ENCODE measurements at places on chromosomes 7 and 10.
A peak's percentile ranks its signal among the peaks of the same experiment; 100 is the strongest.

- no peak for DNase-seq
These were observed 66.4 kb upstream of the ZNF438 start for GRCh38 chr10:31098046-31098445.

- DNase-seq: no peak
These were observed 77.3 kb downstream of the LRRN3 start for GRCh38 chr7:111168182-111168581.

- DNase-seq: no peak
These were observed 458.3 kb downstream of the PLXDC2 start for GRCh38 chr10:20274571-20274970.

DNA sequence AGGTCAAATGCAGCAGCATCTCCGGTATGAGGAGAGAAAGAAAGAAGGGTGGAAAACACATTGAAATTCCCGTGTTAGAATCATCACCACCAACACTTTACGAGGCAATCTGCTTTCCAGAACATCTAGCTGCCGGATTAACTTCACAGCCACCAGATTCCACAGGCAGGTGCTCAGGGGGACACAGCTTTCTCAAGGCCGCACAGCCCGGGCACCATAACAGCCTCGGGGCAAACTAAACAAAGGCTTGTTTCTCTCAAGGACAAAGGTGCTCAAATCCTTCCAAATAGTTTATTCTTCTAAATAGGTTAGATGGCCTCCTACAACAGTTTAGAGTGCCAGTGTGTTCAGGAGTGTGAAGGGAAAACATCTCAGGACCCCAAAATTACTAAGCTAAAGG lies 156.3 kb downstream of the DIP2C start:
- no peak for DNase-seq

- no peak for DNase-seq
These were observed 78.1 kb upstream of the NRBF2 start for GRCh38 chr10:63054889-63055611.

GRCh38 chr10:44126291-44126717 lies 258.6 kb downstream of the CXCL12 start:
- DNase-seq: no peak

- DNase-seq: no peak
These were observed 12.8 kb upstream of the PROSER2 start for GRCh38 chr10:11810313-11810766.

GRCh38 chr7:149454006-149454405 lies 6.9 kb downstream of the ZNF777 start:
- no peak for DNase-seq

DNA sequence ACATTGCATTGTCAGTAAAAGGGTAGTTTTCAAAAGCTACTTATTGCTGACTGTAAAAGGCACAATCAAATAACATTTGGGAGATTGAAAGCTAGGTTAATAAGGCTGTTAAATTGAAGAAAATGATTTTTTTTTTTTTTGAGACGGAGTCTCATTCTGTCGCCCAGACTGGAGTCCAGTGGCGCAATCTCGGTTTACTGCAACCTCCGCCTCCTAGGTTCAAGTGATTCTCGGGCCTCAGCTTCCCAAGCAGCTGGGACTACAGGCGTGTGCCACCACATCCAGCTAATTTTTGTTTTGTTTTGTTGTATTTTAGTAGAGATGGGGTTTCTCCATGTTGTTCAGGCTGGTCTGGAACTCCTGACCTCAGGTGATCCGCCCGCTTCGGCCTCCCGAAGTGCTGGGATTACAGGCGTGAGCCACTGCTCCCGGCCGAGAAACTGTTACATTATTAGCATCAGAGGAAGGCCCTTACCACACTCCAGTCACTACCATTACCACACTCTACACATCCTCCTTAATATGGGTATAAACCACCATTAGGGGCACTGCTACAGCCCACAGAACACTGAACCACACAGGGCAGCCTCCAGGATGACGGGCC lies 1.0 kb downstream of the CYP51A1 start:
- no peak for DNase-seq

GRCh38 chr7:89477991-89478390 lies 676.3 kb upstream of the STEAP1 start:
- DNase-seq: no peak

DNA sequence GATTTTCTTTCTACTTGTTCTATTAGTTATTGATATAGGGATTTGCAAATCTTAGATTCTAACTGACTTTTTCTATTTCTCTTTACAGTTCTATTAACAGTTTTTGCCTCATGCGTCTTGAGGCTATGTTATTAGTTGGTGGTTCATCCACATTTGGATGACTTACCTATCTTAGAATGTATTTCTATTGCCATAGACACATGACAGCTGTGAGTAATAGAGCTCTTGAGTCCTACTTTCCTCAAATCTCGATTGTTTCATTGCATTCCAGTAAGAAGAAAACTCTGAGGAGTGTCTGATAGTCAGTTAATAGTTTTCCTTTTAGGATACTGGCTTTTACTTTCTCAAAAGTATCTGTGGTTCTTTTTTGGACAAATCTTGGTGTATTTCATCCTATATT lies 241.4 kb upstream of the ZNF32 start:
- DNase-seq: no peak

GRCh38 chr7:136312592-136312991 lies 335.4 kb upstream of the MTPN start:
- no peak for DNase-seq

- no peak for DNase-seq
These were observed 36.6 kb downstream of the DNMBP start for GRCh38 chr10:99973190-99973589.

DNA sequence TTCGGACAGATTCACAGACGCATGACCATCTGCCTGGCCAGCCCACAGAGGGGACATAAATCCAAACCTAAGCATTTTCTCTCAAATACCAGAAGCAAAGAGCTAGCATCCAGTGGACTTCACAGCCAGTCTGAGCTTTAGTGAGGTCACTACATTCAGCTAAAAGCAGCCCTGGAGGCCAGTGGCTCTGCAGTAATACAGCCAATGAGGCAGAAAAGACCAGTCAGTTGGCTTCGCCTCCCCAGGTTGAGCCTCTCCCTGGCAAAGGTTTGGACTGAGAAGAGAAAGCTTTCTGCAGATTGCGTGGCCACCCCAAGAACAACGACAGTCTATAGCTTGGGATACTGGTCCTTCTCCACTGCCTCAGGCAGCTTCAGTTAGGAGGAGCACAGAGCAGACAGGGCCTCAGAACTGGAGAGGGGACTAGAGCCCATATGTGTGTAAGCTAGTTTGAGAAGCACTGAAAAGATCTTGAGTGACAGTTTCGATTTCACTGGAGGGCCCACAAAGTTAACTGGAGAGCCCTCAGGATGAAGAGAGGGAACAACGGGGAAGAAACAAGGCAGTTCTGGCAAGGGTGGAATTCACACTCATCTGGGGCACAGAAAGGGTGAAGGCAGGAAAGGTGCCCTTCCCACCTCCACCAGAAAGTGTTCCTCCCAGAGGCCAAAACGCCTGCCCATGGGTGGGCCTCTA lies 3.8 kb downstream of the WDR91 start:
- no peak for DNase-seq

GRCh38 chr10:23742368-23742767 lies 303.5 kb downstream of the OTUD1 start:
- no peak for DNase-seq

DNA sequence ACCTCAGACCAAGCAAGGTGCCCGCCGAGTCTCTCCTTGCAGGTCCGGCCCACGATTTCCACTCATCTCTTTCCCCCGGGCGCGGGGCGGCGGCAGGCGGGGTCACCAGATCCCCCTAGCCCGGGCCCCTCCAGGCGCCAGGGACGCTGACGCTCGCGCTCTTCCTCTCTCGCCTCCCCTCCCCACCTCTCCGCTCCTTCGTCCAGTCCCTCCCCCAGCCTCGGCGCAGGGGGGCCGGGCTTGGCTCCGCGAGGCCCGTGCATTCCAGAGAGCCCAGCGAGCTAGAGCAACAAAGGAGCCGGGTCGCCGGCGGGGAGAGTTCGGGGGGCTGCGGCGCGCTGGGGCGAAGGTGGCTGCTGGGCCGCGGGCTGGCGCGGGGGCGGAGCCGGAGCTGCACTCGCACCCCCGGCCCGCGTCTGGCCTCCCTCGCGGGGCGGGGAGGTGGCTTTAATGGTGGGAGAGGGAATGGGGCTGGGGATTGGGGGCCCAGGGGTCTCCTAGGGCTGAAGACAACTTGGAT lies at the start of gene SMO:
SMO (plus strand) TSS at position 262 of the 520 bp plus-strand sequence. CDS start 519 bp downstream, outside the sequence.
- DNase-seq: no peak

DNA sequence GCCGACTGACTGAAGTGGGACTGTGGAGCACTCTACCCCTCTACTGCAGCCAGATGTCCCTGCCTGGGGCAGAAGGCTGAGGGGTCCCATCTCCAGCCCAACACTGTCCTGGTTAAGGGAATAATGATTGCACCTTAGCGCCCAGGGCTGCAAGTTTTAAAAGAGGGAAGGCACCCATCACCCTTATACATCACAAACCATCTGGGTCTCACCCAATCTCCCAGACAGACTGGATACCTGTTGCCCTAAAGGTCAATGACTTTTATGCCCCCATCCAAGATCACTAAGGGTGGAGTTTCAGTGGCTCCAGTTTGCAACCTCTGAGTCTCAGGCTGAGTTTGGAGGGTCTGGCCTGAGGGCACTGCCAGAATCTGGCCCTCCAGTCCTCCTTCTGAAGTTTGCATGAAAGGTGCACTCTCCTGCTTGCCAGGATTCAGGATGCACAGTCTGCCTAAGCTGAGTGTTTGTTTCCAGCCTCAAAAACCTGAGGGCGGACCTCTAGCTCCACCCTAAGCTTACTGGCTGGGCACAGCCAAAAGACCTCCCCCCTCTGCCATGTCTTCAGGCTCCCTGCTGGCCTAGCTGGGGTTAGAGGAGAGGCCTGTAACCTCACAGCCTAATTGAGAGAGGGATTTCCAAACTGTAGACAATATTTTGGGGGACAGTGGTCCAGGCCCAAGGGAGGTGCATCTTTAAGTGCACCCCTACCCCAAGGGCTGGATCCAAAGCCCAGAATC lies 2.5 kb upstream of the EMX2 start:
- DNase-seq: no peak

GRCh38 chr7:64541438-64542359 lies 21.2 kb downstream of the ZNF680 start:
- DNase-seq: peak; percentile 8

DNA sequence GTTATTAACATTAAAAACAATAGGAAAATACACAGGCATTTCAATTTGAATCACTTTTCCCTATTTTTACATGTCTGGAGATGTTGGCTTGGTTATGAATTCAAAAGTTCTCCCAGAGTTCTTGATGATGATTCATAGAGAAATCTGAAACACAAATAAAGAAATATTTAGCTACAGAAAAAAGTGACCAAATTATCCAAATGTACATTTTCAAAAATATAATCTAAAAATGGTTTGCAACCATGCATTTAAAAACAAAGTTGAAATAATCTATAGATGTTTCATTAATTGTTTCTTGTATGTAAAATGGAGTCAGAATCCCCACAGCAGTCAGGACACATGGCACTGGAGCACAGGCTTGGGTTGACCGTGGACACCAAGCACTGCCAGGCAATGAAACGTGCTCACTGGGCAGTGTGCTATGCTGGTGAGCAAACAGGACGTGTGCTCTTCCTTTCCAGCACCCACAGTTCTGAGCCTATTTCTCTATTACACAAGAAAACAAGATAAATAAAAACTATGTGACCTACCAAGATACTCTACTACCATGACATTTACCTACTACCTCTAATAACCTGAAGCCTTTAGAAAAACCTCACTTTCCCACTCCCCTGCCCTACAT lies 44.1 kb upstream of the PTPRN2 start:
- no peak for DNase-seq

GRCh38 chr10:101643546-101643945 lies 51.4 kb downstream of the FBXW4 start:
- no peak for DNase-seq

- no peak for DNase-seq
These were observed 7.6 kb downstream of the SERPINE1 start for GRCh38 chr7:101134399-101134980.

DNA sequence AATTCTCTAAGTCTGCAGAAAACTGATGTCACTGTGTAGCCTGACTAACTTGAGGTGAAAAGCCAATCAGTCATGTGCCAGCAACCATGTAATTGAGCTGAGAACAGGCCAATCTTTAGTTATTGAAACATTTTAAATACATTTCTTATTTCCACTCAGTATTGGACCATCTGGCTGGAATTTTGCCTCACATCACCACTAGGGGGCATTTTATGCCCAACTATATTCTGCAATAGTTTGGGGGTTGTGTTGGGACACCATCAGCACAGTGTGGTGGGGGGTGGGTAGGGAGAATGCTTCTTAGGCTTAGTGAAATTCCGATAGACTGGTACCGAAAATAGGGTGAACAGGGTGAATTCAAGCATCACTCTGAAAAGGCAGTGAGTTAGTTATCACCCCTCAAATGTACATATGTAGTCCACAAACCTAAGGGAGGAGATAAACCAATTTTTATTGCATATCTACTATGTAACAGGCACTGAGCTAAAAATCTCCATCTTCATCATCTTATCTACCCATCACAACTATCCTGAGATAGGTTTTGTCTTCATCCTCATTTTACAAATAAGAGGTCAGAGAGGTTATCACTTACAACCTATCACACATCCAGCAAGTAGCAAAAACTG lies 17.8 kb downstream of the NPSR1 start:
- DNase-seq: peak; percentile 27

DNA sequence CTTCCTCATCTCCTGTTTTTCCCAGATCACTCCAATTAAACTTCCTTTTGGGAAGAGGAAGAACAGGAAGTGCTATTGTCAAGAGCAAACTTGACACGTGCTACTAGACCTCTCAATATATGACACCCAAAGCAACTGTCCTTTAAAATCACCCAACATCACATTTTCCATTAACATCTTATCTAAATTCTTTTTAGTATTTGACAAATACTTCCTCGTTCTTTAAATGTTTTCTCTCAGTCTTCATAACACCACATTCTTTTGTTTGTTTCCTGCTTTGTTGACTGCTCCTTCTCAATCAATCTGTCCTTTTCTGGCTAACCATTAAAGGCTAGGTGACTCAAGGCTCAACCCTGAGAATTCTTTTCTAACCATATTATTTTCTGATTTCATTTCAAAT lies 7.1 kb upstream of the TFPI2 start:
- DNase-seq: no peak

GRCh38 chr7:155998328-155998691 lies 186.0 kb upstream of the SHH start:
- DNase-seq: peak; percentile 30

DNA sequence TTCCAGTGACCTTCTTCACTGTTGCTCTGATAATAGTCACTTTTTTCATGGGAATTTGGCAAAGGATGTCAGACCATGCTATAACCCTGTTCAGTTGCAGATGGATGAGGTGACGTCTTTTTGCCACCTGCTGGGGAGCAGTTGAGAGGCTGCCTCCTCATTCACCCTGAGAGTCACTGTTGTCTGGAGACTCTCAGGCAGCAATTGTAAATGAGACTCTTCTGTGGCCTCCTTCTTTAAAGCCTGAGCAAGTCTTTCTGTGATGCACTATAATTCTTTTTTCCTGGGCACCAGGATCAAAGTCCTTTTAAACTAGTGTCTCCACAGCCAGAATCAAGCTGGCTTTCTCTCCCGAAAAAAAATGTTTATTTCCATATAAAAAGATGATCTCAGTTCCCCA lies 345.1 kb downstream of the ARL4A start:
- no peak for DNase-seq

GRCh38 chr7:91427051-91427450 lies 162.8 kb downstream of the FZD1 start:
- no peak for DNase-seq

GRCh38 chr10:102776779-102777456 lies 33.2 kb downstream of the WBP1L start:
- DNase-seq: no peak
